SW480 (cell line): ENCODE measurements at places on chromosomes 2 and 18.

- DNase-seq = peak; percentile 59
Measured at GRCh38 chr2:217652761-217653639, 349.8 kb downstream of the TNS1 start.

GRCh38 chr2:1283871-1284270 is 129.4 kb upstream of the TPO start:
- no peak for DNase-seq

DNA sequence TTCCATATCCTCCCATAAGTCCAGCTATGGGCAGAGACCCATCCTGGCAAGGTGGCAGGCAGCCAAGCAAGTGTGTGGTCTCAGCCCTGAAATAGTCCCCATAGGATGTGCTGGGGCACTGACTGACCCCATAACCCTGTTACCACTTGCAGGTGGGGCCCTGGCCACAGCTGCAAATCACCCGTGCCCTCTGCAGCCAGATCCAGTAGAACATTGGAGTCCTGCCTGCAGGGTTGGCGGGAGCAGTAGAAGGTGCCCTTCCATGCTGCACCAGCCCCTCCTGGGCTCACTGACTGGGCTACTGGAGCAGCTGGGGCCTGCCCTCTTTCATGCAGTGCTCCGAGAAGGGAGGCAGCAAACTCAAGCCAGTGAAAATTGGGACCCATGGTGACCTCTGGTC is 112.6 kb upstream of the MCFD2 start:
- no peak for DNase-seq

DNA sequence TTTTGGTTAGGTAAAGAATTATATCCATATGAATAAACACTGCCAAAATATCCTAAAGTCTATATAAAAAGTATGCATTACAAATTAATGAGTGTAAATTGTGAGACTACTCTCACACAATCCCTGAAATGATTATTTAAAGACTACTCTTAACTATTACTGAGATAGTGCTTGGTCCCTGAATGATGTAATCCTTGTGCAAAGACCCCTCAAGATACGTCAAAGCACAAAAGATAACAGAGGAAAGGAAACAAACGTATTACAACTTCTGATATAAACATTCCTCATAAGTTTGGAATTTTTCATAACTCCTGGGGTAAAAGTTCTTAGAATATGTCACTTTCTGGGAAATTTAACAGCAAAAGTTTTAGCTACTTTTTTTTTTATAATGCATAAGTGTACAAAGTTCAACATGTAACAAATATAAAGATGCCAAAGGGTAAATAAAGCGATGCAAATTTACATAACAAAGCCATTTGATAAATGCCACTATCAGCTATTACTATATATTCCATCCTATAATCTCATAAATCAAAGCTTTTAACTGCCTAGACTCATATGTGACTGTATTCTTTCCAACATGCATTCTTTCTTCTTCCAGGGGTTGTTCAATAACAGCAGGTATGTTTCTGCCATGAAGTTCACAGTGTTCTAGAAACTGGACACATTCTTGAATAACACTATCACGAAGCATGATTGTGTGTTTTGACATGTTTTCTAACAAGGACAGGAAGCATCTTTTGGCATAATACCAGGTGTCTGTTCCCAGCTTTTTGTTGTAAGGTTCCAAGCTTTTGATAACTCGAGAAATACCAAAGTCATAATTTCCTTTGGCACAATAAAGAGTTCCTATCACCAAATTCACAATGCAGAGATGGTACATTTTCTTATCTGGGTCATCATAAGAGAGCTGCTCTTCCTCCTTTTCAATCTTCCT is 158.0 kb downstream of the AGPS start:
- no peak for DNase-seq

- peak; percentile 51 for DNase-seq
Measured at GRCh38 chr2:46298522-46299353, 1.5 kb downstream of the EPAS1 start.

DNA sequence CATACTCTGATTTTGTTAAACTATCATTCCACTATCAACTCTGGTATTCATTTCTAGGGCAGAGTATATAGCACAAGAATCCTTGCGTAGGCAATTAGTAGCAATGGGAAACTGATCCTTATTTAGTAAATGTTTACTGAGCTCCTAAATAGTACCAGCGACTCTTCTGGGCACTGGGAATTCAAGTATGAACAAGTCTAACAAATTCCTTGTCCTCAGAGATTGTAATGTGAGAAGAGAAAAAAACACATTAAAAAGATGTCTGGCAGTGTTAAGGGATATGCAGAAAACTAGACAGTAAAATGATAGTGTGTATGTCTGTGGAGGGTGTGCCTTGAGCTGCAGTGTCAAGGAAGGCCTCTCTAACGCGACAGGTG is 721 bp downstream of the METTL5 start:
- no peak for DNase-seq

- DNase-seq = no peak
Measured at GRCh38 chr2:200021449-200022114, 66.2 kb downstream of the MAIP1 start.

DNA sequence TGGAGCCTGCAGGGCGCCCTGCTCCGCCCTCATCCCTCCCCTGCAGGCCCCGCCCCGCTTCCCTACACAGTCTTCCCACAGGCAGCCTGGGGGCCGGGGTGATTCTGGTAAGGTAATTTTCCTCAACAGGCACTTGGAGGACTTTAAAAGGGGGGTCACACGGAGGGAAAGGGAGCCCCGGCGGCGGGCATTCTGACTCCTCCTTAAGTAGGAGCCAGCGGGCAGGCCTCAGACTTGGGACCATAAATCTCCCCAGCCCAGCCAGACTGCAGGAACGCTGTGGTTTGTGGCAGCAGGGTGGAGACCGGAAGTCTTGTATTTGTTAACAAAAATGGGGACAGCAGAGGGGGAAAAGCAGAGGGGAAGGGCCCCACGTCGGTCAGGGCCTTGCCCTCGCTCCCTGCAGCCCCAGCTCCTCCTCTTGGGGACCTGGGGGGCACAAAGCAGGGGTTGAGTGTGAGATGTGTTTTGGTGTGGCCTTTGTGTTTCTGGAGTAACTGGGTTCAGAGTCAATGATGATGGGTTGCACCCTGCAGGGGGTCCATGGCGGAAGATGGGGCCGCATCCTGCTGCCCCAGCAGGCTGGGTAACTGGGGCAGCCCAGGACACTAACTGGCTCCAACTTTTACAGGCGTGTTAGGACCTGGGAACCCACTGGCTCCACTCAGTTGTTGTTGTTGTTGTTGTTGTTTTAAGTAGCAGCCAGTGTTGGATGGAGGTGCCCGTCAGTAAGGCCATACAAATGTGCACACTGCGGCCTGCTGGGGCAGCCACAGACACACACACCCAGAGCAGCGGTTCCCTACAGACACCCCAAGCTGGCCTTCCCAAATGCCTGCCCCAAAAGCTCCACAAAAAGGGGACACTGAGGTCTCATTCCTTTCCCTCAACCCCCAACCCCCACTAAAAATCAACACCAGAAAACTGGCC is 27.7 kb downstream of the SMAD7 start:
- no peak for DNase-seq

- peak; percentile 52 for DNase-seq
Measured at GRCh38 chr2:147845411-147845971, 662 bp downstream of the ACVR2A start.

DNA sequence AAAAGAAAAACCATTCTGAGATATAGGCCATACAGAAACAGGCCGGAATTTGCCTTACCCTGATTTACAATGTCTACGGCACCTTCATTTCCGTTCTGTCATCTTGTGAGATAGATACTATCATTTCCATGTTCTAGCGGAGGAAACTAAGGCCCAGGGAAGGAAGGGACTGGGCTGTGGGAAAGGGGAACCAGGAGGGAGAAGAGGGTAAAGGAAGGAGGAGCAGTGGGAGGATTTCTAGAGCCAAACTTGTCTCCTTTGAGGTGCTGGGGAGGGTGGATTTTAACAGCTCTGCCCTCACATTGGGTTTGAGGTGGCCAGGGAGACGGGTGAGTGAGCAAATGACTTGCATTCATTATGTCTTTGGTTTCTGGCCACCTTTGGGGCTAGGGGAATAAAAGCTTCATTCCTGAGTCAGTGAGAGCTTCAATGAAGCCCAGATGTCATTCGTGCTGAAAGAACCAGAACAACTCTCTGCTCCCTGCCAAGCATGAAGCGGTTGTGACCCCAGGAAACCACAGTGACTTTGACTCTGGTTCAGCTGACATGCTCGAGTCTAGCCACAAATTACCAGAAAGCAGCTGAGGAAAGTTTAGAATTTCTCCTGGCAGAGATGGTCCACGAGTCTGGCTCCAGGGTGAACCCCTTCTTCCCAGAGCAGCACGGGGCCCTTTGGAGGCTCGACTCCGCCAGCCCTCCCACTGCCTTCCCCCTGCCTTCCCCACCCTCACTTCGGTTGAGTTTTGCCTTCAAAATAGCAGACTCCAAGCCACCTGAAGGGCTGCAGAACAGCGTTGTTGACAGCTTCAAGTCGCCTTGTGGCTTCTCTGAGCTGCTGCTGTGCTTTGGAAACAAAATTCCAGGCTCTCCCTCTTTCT is 3.8 kb downstream of the ACTG2 start:
- no peak for DNase-seq

DNA sequence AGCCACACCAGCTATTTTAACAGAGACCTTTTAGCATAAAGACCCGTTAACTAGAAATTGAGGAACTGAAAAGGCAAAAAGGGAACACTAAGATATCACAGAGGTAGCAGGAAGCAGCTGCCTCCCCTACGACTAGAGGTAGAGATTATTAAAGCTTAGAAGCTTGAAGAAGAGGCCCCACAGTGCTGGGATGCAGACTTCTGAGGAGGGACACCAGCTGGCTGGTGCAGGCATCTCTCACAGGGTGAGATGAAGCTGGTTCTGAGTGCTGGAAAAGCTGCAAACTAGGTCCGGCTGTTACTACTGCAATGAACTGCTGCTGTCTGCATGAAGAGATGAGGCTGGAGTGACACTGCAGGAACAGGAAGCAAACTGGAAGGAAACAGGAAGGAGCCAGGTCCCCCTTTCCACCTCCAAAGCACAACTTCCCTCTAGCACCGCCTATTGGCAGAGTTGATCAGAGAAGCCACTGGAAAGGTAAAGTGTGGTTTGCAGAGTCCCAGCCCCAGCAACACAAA is 61.2 kb upstream of the MRPS9 start:
- DNase-seq = peak; percentile 17

- DNase-seq = peak; percentile 79
Measured at GRCh38 chr18:48227206-48227605, 182.0 kb downstream of the ZBTB7C start.

- no peak for DNase-seq
Measured at GRCh38 chr2:235594964-235595363, 101.1 kb downstream of the AGAP1 start.

- no peak for DNase-seq
Measured at GRCh38 chr2:164593959-164594358, 27.3 kb downstream of the GRB14 start.

GRCh38 chr2:39723946-39724827 is 54.9 kb downstream of the THUMPD2 start:
- DNase-seq = no peak

DNA sequence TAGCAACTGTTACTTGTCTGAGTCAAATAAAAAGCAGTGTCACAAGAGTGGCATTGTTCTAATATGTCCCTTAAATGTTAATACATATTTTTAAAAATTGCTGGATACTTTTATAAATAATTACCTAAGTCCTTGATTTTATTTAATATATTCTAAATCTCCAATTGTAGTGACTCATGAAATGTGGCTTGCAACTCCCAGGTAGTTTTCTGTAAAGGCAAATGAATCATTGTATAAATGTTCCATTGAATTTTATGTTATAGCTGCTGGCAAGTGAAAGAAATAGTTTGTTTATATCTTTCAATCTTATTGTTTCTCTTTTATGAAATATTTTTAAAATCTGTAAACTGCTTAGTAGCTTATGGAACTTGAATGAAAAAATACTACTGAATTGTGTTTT is 32.7 kb upstream of the C1GALT1C1L start:
- no peak for DNase-seq

- DNase-seq = no peak
Measured at GRCh38 chr2:159910951-159911350, 112.9 kb upstream of the CD302 start.

- no peak for DNase-seq
Measured at GRCh38 chr2:118813601-118814339, 33.7 kb downstream of the EN1 start.

- DNase-seq = no peak
Measured at GRCh38 chr2:50763776-50764175, 268.2 kb downstream of the NRXN1 start.

- peak; percentile 40 for DNase-seq
Measured at GRCh38 chr2:159968279-159968900, 94.0 kb downstream of the PLA2R1 start.

DNA sequence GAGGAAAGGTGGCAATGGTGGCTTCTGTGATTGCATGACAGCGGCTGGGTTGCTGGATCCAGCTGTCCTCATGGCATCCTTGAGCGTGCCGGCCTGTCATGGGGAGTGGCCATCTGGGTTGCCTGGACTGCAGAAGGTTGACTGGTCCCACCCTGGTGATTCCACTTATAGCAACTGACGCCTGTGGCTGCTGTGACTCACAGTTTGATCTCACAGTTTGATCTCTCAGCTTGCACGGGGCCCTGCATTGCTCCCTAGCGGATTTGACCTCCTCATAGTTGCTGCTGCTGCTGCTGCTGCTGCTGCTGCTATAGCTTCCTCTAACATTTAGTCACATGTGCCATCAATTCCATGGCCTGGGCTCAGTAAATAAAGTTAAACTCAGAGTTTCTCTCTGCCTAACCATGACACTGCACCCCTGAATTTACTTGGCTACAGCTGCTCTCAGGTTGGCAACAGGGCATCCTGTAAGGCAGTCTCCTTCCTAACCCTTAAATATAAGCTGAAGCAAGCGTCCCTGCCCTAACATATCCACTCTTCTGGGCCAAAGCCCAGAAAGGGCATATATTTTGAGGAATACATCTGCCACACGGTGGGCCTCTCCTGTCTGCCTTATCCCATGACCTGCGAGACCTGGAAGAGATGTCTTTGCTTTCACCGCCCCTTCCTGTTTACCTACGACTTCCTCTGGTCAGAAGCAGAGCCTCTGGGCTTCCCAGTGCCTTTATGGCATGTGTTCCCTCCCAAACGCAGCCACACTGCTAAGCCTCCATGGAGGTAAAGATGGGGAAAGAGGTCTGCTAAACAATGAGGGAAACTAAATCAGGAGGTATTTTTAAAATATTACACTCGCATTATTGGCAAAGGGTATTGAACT is 37.8 kb upstream of the CCDC150 start:
- DNase-seq = peak; percentile 88

DNA sequence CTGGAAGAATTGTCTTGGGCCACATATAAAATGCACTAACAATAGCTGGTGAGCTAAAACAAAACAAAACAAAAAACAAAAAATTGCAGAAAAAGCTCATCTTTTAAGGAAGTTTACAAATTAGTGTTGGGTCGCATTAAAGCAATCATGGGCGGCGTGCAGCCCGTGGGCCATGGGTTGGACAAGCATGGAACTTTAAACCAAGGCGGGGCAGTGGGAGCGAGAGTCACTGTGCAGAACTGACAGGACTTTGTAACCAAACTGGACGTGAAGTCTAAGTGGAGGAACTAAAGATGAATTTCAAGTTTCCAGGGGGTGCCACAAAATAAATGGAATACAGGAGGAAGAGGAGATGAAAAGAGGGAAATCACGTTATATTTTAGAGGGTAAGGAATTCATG is 80.7 kb downstream of the PSMG2 start:
- DNase-seq = no peak
